Bronchial smooth muscle cell (primary cell): ENCODE measurements at places on chromosomes 6 and 20. TPM values are rescaled to one million over a fixed set of nuclear protein-coding genes. Genes with fewer than 3 reads are reported as not detected.

HDGFL1 gene
- not detected in 2 replicates for total RNA-seq

OR2J3 gene
- not detected in 2 replicates for total RNA-seq

RNASET2 gene
- total RNA-seq: 21.9 and 23.9 TPM in 2 replicates

NR2E1 gene
- total RNA-seq: not detected in 2 replicates

ABHD16B gene
- total RNA-seq: under 0.01 TPM in 1 of 2 replicates, not detected in the other

LHFPL5 gene
- not detected in 2 replicates for total RNA-seq

LPA gene
- not detected in 2 replicates for total RNA-seq

EBF4 gene
- total RNA-seq: 0.16 and 0.43 TPM in 2 replicates

PRL gene
- not detected in 2 replicates for total RNA-seq

UCKL1 gene
- total RNA-seq: 16.2 and 21.0 TPM in 2 replicates

ANKEF1 gene
- total RNA-seq: 1.7 and 2.4 TPM in 2 replicates

KIF6 gene
- total RNA-seq: 0.16 and 0.52 TPM in 2 replicates

TNNC2 gene
- 1.9 and 6.7 TPM in 2 replicates for total RNA-seq

CST5 gene
- total RNA-seq: not detected in 2 replicates

MEP1A gene
- total RNA-seq: not detected in 2 replicates

BTNL2 gene
- total RNA-seq: not detected in 2 replicates

SPEF1 gene
- 0.16 and 0.26 TPM in 2 replicates for total RNA-seq

TPX2 gene
- 2.8 and 7.6 TPM in 2 replicates for total RNA-seq

VARS2 gene
- total RNA-seq: 13.4 and 14.9 TPM in 2 replicates

RNF144B gene
- total RNA-seq: 0.79 and 1.0 TPM in 2 replicates

AHI1 gene
- total RNA-seq: 21.3 and 23.3 TPM in 2 replicates

WFDC6 gene
- not detected in 2 replicates for total RNA-seq

AIF1 gene
- total RNA-seq: not detected in 2 replicates

ZBTB22 gene
- total RNA-seq: 21.8 and 34.4 TPM in 2 replicates

PHACTR3 gene
- total RNA-seq: not detected in 2 replicates

ZFP57 gene
- total RNA-seq: 2.8 TPM in 1 of 2 replicates, not detected in the other

BPIFB4 gene
- total RNA-seq: not detected in 2 replicates

LST1 gene
- total RNA-seq: 0.09 and 0.32 TPM in 2 replicates

COL11A2 gene
- total RNA-seq: 0.16 and 0.17 TPM in 2 replicates

NRN1 gene
- total RNA-seq: 0.09 and 0.16 TPM in 2 replicates

TSBP1 gene
- total RNA-seq: not detected in 2 replicates

GRM1 gene
- under 0.01 and 0.17 TPM in 2 replicates for total RNA-seq

PRICKLE4 gene
- 0.16 TPM in 1 of 2 replicates, not detected in the other for total RNA-seq

FOXS1 gene
- total RNA-seq: not detected in 2 replicates

FUT9 gene
- not detected in 2 replicates for total RNA-seq

C20orf141 gene
- 0.32 TPM in 1 of 2 replicates, not detected in the other for total RNA-seq

PI16 gene
- total RNA-seq: 2.3 and 4.7 TPM in 2 replicates

PAK5 gene
- not detected in 2 replicates for total RNA-seq

SMIM26 gene
- 105 and 169 TPM in 2 replicates for total RNA-seq

SIRPB1 gene
- total RNA-seq: 0.17 and 0.79 TPM in 2 replicates

LINC00237 gene
- total RNA-seq: not detected in 2 replicates

IL17A gene
- total RNA-seq: not detected in 2 replicates

ADTRP gene
- total RNA-seq: 2.2 and 3.0 TPM in 2 replicates

PACRG gene
- total RNA-seq: 0.16 and 0.17 TPM in 2 replicates
